Hepatocyte (in vitro differentiated cells): ENCODE measurements at places on chromosomes 3 and 15. TPM values are rescaled to one million over a fixed set of nuclear protein-coding genes. Genes with fewer than 3 reads are reported as not detected.

UROC1 gene
- total RNA-seq = 2.2 and 4.2 TPM in 2 replicates

ATP8B4 gene
- total RNA-seq = 9.5 and 10.1 TPM in 2 replicates

PPM1L gene
- 13.1 and 13.6 TPM in 2 replicates for total RNA-seq

MORC1 gene
- 5.6 and 6.7 TPM in 2 replicates for total RNA-seq

GOLGA8J gene
- 0.13 TPM in 1 of 2 replicates, not detected in the other for total RNA-seq

C15orf62 gene
- 0.43 and 2.6 TPM in 2 replicates for total RNA-seq

SLC9A9 gene
- total RNA-seq = 5.0 and 6.8 TPM in 2 replicates

SLC22A14 gene
- 0.20 and 0.57 TPM in 2 replicates for total RNA-seq

PCNP gene
- total RNA-seq = 133 and 136 TPM in 2 replicates
